Suppressor macrophage treated with lipopolysaccharide for 4 hours (primary cell): ENCODE measurements at places on chromosomes 1 and 21.
A peak's percentile ranks its signal among the peaks of the same experiment; 100 is the strongest.

GRCh38 chr1:31753707-31754349, 10.3 kb downstream of the ADGRB2 start:
- no peak for DNase-seq

GRCh38 chr1:190244406-190244805, 233.3 kb downstream of the BRINP3 start:
- DNase-seq: no peak

- no peak for DNase-seq
Observed at GRCh38 chr1:214954617-214954949, 128.0 kb upstream of the KCNK2 start.

DNA sequence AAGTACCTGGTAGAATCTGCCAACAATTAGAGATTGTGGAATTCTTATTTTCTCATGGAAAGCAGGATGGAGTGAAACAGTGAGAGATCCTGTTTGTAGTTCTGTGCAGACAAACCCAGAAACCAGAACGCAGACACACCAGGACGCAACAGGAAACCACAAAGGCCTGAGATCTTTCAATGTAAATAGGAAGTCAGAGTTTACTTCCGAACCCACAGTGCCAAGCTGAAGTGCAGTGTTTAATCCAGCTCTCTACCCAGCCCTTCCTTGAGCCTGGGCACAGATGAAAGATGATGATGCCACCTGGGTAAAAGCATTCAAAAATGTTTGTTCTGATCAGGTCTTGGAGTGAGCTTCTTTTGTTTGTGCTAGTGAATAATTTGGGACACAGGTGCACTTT, 244.2 kb upstream of the HOOK1 start:
- peak; percentile 54 for DNase-seq

DNA sequence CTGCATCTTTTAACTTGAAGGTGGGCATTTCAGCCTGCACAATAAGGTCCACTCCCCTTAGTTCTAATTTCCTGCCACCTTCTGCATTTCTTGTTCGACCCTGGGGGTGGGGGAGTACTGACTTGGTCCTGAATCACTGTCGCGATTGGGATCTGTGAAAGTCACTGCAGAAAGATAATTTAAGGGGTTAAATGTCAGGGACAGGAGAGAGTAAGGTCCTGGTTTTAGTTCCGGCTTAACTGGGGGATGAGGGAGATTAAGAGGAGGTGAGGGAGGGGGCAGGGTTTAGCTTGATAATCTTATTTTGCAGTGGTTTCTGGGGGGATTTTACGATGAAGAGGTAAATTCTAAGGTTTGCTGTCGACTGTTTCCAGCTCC, 128.1 kb downstream of the MRPS6 start:
- no peak for DNase-seq

- DNase-seq: peak; percentile 5
Observed at GRCh38 chr1:171877701-171878100, 36.4 kb downstream of the DNM3 start.

- DNase-seq: peak; percentile 76
Observed at GRCh38 chr1:56255516-56256152, 323.7 kb downstream of the PLPP3 start.

DNA sequence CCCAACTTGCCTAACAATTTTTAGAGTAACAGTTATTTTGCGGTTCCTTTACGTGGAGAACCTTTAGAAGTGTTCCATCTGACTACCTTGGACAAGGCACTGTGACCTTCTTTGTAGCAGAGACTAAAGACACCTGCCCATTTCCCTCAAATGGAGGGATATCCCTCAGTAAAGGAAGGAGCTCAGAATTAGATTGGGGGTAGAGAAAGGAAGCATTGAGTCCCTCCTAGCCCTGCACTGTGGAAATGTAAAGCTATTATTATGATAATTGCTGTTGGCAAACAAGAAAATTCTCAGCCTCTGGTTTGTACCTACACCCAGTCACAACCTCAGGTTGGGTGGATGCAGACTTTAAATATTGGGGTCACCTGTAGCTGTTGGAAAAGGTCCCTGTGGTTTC, 72.6 kb upstream of the MACF1 start:
- no peak for DNase-seq

GRCh38 chr1:160374306-160375110, 7.6 kb downstream of the NHLH1 start:
- peak; percentile 72 for DNase-seq

DNA sequence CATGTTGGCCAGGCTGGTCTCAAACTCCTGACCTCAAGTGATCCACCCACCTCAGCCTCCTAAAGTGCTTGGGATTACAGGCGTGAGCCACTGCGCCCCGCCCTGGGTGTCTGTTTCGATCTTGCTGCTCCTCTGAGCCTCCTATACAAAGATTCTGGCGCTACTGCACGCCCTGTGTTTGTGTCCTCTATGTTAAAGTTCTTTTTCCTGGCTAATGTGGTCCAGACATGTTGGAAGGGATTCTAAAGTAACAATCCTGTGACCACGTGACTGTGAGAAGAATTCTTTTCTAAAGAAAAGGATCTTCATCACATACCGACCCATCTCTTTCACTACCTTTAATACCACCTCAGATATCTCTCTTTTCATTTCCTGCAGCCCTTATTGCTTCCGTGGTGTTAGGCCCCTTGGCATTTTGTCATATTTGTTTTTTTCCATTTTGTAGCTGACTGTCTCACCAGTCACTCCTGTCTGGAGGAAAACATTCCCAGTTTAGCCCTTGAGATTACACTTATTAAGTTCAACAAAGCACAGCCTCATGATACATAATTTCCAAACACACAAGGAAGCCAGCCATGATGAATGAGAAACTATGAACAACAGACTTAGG, 27.2 kb upstream of the ENO1 start:
- DNase-seq: no peak
